ENCODE measurements at places on chromosomes 6 and 20.

DNA sequence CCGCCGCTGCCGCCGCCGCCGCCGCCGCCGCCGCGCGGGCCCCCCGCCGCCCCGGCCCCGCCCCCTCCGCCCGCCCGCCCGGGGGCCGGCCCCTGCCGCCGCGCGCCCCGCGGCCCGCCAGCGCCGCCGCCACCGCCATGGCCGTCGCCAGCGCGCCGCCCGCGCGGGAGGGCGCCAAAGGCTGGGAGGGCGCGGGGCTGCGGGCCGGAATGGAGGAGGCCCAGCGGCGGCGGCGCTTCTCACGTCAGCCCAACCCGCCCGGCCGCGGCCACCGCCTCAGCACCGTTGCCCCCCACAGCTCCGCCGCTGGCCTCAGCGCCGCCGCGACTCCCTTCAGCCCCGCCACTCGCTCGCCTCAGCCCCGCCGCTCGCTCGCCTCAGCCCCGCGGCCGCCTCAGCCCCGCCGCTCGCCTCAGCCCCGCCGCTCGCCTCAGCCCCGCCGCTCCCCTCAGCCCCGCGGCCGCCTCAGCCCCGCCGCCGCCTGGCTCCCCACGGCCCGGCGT is 258 bp downstream of the PHF10 start:
- no peak for DNase-seq

- no peak for DNase-seq
These were observed 323.6 kb downstream of the CD83 start for GRCh38 chr6:14440940-14441781.

- no peak for DNase-seq
These were observed 12.5 kb downstream of the GNL1 start for GRCh38 chr6:30543821-30544220.

DNA sequence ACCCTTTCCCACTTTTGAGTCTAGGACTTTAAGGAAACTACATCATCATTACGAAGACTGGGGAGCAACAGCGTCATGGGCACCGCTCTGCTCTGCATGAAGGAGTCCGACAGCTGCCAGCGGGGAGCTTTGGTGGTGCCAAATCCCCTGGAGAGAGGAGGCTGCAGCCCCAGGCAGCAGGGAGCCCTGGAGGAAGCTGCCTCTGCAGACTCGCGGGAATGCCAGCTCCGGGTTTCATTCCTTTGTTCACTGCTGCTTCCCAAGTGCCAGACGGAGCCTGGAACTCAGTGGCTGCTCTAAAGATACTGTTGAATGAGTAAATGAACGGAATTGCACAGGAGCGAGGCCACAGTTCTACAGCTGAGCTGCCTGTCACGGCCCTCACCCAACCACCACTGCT is 196.5 kb upstream of the THBS2 start:
- DNase-seq = no peak

DNA sequence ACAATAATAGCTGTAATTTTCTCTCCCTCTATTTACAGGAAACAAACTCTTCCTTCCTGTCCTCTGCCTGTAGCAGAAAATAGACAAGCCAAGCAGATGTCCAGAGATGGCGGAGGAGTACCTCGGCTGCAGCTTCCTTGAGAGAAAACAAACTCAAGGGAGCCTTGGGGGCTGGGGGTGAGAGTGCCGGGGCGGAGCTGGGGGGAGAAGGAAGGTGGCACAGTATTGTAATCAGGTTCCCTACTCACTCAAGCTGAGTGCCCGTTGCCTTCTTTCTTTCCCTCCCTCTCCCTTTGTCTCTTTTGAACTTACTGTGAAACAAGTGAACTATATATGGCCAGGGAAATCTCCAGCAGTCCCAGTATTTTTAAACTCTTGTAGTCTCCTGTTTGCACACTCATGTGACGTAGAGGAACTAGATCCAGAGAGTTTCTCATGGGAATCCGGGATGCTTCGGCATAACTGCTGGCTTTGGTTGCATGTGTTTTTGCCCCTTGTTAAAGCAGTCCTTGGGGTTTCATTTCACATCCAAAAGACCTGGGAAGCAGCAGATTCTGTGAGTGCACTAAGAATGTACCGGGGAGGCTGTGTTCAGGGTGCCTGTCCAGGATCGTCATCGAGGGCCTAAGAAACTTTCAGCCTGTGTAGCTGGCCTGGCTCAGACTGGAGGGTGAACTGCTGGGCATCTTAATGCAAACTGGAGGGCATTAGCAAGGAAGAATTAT is 44.6 kb upstream of the HDDC2 start:
- DNase-seq = no peak

GRCh38 chr6:156123731-156124130 is 653.4 kb upstream of the ARID1B start:
- DNase-seq = no peak

GRCh38 chr6:163741743-163742363 is 327.3 kb downstream of the QKI start:
- DNase-seq = no peak

- no peak for DNase-seq
These were observed 734.3 kb downstream of the QKI start for GRCh38 chr6:164148788-164149187.

GRCh38 chr6:99446076-99446475 is 21.0 kb upstream of the PNISR start:
- no peak for DNase-seq

DNA sequence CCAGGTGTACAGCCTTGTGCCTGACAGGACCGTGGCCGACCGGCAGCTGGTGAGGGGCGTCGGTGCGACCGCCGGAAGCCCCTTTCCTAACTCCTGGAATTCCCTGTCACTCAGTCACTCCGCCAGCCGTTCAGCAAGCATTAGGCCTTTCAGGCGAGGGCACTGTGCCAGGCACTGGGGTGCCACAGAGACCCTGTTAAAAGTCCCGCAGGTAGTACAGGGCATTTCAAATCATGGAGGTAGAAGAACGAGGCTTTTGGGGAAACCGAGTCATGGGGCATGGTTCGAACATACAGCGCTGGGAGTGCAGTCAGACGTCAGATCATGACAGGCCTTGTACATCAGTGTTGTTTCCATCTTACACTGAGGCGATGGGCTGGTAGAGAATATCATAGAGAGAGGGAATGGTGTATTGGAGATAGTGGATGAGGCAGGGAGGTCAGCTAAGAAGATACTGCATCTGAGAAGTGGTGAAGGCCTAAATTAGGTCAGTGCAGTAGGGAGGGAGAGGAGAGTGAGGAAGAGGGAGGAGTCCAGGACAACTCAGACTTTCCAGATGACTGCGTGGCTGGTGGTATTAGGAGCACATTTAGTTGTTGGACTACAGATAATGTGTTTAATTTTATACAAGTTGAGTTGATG is 892 bp upstream of the DXO start:
- DNase-seq = peak; percentile 49

- DNase-seq = no peak
These were observed 7.8 kb upstream of the VSTM2L start for GRCh38 chr20:37895166-37895565.

DNA sequence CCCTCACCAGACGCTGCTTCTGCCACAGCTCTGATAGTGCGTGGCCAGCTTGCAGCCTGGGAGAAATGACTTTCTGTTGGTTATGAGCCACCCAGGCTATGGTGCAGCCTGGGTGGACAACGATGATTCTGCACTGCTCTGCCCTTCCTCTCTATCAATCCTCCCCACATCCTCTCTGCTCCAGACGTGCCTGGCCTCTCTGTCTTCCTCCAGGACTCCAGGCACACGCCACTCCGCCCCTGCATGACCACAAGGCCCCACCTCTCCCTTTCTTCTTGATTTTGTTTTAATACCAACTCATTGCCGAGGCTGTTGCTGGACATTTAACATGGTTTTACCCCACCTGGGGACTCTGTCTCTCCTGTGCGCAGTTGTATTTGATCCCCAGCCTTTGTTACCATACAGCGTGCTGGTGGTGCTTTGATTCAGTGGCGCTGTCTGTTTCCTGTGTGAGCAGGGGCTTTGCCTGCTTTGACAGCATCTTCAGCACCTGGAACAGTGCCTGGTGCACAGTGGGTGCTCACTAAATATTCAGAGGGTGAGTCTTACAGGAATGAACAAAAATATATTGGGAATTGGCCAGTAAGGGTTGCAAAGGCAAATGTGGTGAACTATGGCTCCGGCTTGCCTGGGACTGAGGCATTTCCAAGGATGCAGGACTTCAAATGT is 280.9 kb downstream of the CDH26 start:
- no peak for DNase-seq

DNA sequence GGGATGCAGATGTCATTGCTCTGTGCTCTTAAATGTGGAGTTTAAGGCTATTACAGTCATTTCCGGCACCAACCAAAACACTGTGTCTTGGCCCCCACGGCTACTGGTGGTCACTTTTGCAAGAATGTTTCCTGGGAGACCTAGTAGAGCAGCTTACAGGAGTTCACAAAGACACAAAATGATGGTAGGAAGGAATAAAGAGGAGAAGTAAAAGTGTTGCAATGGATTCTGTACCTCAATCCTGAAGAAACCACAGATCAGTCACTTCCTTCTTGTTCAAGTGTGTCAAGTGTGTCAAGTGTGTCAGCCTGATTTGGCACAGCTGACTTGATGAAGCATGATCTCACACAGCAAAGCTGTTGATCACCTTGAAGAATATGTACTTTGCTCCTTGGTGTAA is 344.0 kb downstream of the PLCB1 start:
- DNase-seq = no peak

GRCh38 chr20:59157064-59157463 is 6.6 kb upstream of the ZNF831 start:
- no peak for DNase-seq

DNA sequence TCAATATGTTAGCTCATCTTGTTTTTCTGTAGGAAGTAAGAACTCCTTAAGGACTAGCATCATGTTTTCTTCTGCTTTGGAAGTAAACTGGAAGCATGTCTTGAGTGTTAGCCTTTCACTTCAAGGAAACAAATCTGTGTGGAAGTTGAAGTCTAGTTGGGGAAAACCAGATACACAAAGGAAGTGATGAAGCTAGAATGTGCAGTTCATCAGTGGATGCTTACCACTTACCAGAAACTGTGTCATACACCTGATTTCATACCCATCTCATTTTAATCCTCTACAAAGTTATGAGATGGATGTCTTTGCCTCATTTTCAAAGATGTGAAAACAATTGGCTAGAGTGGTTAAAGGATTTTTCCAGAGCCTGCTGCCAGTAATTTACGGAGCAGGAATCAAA is 75.8 kb downstream of the TMEM170B start:
- DNase-seq = no peak

GRCh38 chr6:140036196-140036595 is 661.7 kb upstream of the CITED2 start:
- no peak for DNase-seq

DNA sequence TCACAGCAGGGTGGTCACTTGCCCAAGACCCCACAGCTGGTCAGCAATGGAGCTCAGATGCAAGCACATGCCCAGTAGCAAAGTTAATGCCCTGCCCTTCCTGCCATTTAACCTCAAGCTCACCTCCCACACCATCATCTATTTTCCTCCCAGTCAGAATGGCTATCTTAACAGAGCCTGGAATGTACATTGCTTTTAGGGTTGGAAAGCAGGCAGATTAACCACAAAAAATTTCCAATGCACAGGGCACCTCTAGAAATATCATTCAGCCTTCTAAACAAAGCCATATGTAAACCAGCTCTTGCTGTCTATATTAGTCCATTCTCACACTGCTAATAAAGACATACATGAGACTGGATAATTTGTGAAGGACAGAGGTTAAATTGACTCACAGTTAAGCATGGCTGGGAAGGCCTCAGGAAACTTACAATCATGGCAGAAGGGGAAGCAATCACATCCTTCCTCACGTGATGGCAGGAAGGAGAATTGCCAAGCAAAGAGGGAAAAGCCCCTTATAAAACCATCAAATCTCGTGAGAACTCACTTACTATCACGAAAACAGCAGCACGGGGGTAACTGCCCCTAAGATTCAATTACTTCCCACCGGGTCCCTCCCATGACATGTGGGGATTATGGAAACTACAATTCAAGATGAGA is 106.9 kb downstream of the FYN start:
- no peak for DNase-seq

GRCh38 chr6:7201732-7202541 is 94.2 kb downstream of the RREB1 start:
- DNase-seq = peak; percentile 87

GRCh38 chr20:63855363-63856097 is 5.8 kb upstream of the ABHD16B start:
- DNase-seq = no peak

- no peak for DNase-seq
These were observed 83.5 kb upstream of the SLC22A23 start for GRCh38 chr6:3540253-3540820.

DNA sequence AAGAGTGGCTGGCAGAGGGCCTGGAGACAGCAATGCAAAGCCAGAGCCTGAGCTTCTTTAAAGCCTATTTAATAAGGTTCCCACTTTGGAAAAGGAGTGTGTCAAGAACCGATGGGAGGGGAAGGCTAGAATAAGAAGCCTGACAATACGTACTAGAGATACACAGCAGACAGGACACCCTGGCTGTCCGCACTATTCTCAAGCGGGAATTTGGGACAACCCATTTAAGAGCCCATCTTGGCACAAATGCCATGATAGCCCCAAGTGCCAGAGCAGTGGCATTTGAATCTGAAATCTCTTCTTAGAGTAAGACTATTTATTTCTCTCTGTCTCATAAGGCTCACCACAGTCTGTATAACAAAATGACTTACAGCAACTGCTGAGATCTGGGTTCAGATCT is 3.1 kb downstream of the GMDS start:
- no peak for DNase-seq

- DNase-seq = no peak
These were observed 178.4 kb downstream of the TSHZ2 start for GRCh38 chr20:53150532-53150931.

DNA sequence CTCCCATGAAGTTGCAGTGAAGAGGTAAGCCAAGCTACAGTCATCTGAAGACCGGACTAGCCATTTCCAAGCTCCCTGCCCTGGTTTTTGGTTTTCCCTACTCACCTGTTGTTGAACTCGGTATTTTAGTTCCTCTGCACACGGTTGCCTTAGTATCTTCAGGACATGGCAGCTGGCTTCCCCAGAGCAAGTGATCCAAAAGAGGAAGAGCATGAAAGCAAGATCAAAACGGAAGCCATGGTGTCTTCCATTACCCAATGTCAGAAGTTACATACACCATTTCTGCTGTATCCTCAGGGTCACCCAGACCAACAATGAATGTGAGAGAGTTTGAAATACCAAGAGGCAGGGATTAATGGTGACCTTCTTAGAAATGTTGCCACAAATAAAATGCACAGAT is 276.6 kb upstream of the CNR1 start:
- DNase-seq = no peak

DNA sequence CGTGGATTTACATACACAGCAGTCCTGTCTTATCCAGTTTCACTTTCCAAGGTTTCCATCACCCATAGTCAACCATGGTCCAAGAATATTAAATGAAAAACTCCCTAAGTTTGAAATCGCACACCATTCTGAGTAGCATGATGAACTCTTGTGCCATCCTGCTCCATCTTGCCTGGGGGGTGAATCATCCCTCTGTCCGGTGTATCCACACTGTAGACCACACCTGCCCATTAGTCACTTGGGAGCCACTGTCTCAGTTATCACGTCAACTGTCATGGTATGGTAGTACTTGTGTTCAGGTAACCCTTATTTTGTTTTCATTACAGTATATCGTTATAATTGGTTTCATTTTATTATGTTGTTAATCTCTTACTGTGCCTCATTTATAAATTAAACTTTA is 38.5 kb downstream of the PTGIS start:
- no peak for DNase-seq

GRCh38 chr20:50528804-50529351 is 18.7 kb downstream of the PTPN1 start:
- DNase-seq = no peak
